ENCODE measurements at places on chromosomes 5 and 9.

- no peak for DNase-seq
Observed at GRCh38 chr5:119322312-119322947, 33.4 kb upstream of the TNFAIP8 start.

DNA sequence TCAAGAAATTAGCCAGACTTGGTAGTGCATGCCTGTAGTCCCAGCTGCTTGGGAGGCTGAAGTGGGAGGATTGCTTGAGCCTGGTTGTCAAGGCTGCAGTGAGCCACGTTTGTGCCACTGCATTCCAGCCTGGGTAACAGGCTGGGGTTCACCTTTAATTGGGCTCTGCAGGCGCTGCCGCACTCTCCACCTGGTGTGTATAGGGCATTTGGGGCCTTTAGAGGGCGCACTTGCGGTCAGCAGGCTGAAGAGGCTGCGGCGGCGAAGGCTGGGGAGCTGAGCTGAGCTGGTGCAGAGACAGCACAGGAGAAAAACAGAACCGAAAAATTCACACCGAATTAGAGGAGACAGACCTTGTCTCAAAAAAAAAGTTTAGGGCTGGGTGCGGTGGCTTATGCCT is 31.2 kb downstream of the CDK7 start:
- no peak for DNase-seq

- no peak for DNase-seq
Observed at GRCh38 chr5:73968729-73969128, 342.7 kb downstream of the ARHGEF28 start.

- no peak for DNase-seq
Observed at GRCh38 chr9:93087971-93088655, 7.9 kb upstream of the CARD19 start.

DNA sequence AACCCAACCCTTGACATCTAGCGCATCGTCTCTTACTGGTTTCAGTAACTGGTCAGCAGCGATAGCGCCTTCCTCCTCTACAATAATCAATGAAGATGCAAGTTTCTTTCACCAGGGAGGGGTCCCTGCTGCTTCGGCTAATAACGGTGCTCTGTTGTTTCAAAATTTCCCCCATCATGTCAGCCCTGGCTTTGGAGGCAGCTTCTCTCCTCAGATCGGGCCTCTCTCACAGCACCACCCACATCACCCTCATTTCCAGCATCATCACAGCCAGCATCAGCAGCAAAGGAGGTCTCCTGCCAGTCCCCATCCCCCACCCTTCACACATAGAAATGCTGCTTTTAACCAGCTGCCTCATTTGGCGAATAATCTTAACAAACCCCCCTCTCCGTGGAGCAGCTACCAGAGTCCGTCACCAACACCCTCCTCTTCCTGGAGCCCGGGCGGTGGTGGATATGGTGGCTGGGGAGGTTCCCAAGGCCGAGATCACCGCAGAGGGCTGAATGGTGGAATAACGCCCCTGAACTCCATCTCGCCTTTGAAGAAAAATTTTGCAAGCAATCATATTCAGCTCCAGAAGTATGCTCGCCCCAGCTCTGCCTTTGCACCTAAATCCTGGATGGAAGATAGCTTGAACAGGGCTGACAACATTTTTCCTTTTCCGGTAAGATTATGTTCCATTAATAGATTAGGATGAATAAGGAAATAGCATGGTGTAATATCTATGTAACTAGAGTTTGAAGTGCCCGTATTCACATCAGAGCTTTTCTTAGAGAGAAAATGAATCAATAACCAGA is 2.2 kb downstream of the CPEB4 start:
- no peak for DNase-seq

DNA sequence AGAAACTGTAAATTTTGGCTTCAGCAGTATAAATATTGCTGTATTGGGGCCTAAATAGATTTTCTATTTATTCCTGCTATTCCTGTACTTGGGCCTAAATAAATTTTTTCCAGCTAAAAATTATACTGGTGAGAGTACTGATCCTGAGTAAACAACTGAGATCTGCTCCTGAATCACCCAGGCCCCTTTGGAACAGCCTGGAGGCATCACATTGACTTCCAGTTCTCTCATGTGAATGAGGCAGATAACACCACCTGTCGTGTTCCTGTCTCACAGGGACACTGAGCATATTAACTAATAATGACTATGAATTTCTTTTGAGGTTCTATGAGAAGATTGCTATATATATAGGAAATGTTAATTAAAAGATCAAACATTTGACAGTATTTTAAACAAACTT is 119.5 kb upstream of the PLCXD3 start:
- DNase-seq: no peak

DNA sequence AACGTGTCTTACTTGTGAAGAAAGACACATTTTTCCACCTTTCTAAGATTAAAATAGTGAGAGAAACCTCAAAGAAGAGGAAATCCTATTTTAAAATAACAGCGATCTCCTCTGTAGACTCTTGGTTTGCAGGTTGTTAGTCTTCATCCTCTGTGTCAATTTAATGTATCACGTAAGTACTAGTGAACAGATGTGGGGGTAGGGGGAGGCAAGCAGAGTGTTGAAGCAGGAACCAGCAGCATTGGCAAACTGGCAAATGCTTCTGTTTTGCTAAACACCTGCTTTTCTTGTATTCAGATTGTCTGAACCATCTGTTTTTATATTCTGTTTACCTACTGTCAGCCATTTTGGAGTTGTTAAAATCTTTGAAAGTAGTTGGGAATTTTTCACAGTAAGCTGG is 159.3 kb upstream of the TLX3 start:
- no peak for DNase-seq

DNA sequence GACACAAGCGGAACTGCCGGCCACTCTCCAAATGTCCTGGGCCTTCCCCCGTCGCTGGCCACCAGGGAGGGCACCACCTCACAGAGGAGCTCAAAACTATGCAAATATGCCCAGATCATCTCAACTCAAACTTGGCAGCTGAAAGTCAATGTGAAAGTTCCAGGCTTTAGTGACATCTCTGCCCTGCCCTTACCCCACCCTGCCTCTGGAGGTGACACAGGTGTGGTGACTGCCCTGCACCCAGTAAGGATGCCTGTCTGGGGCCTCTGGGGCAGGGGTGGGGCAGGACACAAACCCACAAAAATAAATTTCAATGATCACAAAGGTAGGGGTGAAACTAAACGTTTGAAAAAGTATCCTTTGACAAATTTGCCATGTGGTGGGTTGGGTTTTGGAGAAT is 213.4 kb downstream of the HSPA4 start:
- DNase-seq: no peak

DNA sequence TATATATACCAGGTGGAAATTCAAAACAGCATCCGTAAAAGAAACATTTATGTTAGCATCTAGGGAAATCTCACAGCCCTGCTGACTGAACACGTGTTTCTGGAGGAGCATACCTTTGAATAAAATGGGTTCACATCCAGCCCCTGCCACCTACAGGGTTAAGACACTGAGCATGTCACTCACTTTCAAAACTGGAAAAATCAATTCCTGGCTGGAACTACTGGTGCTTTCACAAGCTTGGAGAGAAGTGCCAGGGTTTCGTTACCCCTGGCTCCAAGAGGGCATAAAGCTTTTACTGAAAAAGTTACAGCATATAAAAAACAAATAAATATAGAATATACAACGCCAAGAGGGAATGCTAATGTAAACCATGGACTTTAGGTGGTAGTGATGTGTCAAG is 48.0 kb downstream of the SERINC5 start:
- no peak for DNase-seq

- no peak for DNase-seq
Observed at GRCh38 chr9:135512241-135512603, 9.0 kb upstream of the LCN1 start.

- no peak for DNase-seq
Observed at GRCh38 chr5:90675222-90675621, 116.6 kb downstream of the ADGRV1 start.

DNA sequence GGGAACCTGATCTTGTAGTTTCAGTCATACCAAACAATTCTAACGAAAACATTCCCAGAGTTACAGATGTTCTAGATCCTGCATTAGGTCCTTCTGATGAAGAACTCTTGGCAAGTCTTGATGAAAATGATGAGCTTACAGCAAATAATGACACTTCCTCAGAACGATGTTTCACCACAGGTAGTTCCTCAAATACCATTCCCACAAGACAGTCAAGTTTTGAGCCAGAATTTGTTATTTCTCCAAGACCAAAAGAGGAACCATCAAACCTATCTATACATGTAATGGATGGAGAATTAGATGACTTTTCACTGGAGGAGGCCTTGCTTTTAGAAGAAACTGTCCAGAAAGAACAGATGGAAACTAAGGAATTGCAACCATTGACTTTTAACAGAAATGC is 21.0 kb downstream of the RMI1 start:
- DNase-seq: no peak

DNA sequence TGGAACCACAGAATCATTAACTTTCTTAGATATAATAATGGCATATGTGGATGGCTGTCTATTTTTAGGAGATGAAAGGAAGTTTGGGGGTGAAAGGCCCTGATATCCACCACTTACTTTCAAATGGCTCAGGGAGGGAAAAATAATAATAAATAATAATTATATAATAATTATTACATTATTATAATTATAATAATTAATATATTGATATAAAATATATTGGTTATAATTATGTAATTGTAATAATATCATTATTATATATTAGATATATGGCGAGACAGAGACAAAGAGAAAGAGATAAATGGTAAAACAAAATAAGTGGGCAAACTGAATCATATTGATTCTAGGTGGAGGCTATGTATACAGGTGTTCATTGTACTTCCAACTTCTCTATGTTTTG is 136.6 kb downstream of the GAPVD1 start:
- DNase-seq: no peak

- no peak for DNase-seq
Observed at GRCh38 chr9:36029765-36030528, 6.8 kb upstream of the RECK start.

GRCh38 chr5:40904205-40904993 is 4.9 kb upstream of the C7 start:
- no peak for DNase-seq

- DNase-seq: no peak
Observed at GRCh38 chr5:80799041-80799440, 144.3 kb upstream of the DHFR start.

DNA sequence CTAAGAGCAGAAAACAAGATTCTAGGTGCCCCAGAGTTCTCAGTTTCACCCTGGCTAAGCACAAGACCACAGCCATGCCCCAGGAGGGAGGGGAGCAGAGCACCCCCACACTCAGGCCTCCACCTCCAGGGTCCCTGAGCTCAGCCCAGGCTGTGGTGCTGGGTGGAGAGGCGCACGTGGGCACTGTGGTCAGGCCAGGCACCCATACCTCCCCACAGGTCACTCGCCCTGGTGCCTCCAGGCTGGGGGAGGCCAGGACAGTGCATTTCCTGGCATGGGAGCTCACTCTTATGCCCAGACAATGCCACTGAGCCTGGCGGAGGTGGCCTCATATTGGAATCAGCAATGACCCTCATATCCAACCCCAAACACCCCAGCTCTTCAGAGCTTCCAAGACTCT is 78.8 kb downstream of the HRH2 start:
- DNase-seq: no peak

- no peak for DNase-seq
Observed at GRCh38 chr5:151911011-151911410, 13.6 kb downstream of the GLRA1 start.

DNA sequence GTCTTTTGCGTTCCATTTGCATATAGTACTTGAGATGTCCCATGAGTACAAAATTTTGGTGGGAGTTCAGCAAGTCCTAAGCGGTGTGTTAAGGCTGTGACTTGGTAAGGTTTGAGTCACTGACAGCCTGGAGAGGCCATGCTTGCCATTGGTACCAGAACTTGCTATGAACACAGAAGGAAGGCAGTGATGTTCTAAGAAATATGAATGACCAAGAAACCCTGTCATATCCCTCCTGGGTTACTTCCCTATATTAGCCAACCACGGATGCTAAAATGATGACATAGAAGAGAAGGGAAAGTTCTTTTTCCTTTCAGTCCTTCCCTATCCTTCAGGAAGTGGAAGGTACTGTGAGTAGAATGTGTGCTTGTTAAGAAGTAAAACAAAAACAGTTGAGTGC is 136.7 kb downstream of the GCNT1 start:
- no peak for DNase-seq

- no peak for DNase-seq
Observed at GRCh38 chr9:134855231-134855899, 25.2 kb upstream of the FCN2 start.

- no peak for DNase-seq
Observed at GRCh38 chr5:156685481-156685880, 164.6 kb upstream of the PPP1R2B start.

DNA sequence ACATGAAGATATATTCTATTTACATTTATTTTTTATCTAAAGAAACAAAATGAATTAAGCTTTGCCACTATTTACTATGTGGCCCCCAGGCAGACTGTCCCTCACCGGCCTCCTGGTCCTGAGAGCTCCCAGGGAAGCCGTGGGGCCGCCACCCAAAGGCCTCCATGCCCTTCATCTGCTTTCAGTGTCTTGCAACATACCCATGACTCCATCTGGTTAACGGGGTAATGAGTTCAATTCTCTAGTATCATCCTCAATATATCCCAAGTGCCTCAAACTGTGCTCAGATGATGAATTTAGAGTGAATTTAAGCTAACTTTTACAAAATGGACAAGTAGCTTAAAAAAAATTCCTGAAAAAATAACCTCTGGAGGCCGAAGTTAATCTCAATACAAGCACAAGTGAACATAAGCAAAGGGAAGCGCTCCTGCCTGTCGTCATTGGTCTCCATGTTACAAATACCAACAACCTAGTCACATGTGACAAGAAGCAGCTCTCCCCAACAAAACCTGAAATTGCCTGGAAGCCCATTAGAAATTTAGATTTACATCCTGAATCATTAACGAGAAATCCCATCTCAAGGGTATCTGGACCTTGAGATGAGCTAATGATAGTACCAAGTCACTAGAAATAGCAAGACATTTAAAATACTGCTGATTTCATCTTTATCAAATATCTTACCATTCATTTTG is 26.1 kb downstream of the DAP start:
- no peak for DNase-seq

DNA sequence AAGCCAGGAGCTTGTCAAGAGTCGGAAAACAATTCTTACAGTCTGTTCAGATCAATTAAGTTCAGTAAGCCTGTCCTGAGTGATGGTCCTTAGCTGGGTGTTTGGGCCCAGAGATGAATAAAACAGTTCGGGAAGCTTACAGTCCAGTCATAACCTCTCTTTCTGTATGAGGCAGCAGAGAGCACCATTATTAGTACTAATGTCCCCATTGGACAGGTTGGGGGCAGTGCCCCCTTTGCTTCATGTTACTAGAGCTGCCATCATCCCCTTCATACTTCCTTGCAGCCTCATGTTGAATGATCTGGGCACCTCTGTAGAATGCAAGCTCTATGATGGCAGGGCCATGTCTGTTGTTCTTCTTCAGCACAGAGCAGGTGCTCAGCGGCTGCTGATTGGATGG is 9.8 kb downstream of the DOCK2 start:
- no peak for DNase-seq
